GM04503 (cell line): ENCODE measurements at places on chromosomes 3 and 15.

- no peak for DNase-seq
These were observed 33.5 kb upstream of the DCUN1D1 start for GRCh38 chr3:183013856-183014255.

- DNase-seq, result no peak
These were observed 251.0 kb downstream of the RPLP1 start for GRCh38 chr15:69703532-69704187.

- no peak for DNase-seq
These were observed 314.2 kb downstream of the LPP start for GRCh38 chr3:188468196-188468595.

GRCh38 chr15:81887912-81888311 lies 157.9 kb downstream of the MEX3B start:
- DNase-seq, result peak; percentile 27

GRCh38 chr3:71956716-71957115 lies 171.8 kb upstream of the PROK2 start:
- no peak for DNase-seq

DNA sequence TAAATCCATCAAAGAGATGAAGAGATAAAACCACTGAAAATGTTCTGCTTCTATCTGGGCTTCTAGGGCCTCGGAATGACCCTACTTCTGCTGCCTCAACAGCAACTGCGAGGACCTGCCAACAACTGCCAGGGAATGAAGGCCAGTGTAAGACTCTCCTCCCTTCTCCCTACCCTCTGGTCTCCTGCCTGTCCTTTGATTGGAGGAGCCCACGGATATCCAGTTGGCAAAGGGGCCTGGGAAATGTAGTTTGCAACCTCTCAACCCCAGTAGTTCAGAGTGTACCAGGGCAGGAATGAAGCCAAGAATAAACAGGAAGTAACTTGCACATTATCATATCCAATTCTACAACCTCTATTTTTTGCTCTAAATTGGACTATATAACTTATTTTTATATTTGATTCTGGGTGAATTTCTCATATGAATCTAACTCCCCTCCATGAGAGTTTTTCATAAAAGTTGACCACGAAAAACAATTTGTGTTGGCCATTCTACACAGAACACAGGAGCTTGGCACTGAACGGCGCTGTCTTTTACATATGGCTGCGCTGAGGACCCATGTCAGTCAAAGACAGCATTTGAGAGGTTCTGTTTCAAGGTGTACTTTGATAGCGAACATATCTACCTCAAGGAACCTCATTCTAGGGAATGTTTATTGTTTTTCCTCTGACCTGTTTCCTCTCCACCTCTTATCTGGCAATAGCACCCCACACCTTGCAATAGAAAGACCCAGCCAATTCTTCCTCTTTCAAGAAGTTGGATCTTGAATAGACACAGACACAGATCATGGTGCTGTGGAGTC lies 91.1 kb upstream of the RNF7 start:
- DNase-seq, result no peak

GRCh38 chr15:65819563-65819960 lies 27.5 kb upstream of the DENND4A start:
- DNase-seq, result no peak

DNA sequence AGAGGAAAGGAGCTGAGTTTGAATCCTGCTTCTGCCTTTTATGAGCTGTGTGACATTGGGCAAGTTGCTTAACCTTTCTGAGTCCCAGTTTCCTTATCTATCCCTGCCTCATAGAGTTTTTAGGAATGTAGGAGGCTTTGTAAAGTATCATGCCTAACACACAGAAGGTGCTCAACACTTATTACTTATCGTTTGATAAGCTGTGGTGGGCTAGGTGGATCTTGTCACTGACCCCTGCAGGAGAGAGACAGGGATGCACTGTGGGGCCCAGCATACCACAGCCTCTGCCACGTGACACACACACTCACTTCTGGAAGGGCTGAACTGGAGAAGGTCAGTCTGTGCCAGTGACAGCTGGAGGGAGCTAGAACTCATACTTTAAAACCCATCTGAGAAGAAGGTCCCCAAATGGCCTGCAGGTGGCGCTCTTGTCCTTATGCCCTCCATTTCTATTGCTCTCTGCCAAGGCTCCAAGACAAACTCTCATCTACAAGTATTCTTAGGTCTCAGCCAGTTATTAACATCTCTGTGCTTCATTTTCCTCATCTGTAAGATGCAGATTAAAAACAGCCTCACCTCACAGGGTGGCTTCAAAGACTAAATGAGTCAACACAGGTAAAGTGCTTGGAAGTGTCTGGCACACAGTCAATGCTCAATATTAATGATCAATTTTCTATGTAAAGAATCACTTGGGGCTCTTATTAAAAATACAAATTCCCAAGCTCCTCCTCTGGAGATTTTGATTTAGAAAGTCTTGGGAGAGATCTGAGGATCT lies 57.5 kb upstream of the HACD2 start:
- DNase-seq, result peak; percentile 57

GRCh38 chr15:90261811-90262210 lies 3.7 kb upstream of the NGRN start:
- DNase-seq, result no peak

DNA sequence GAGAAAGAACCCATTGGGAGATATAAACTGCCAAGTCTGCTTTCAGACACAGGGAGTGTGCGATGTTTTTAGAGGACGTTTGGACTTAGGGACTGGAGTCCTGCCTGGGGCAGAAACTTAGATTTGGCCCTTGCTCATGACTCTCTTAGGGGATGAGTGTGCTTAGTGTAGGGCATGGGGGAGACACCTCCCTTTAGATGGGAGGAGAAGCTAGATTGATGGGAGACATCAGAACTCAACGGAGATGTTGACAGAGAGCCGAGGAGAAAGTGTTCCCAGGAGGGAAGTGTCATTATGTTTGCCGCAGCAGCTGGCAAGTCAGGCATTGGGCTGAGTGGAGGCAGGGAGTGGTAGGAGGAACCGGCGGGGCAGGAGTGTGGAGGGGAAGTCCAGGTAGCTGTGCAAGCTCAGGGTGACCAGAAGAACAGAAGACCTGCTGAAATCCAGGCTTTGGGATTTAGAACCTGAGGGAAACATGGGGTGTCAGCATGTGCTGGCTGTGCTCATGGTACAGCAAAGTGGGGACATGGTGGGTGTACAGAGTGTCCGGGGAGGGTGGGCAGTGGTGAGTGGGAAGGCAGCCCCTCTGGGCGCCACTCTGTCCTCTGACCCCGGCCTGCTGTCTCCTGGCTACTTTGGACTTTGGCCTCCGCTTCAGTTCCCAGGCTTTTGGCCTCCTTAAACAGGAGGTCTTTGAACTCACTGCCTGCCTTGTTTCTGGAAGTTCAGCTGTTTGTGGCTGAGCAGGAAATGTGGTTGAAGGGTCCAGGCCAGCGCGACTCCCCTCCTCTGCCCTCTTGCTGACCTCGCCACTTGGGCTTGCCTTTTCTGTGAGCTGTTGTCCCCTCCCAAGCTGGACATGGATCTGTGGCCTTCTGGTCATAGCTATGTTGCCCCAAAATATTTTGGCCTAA lies 324.0 kb upstream of the LRRFIP2 start:
- DNase-seq, result no peak

DNA sequence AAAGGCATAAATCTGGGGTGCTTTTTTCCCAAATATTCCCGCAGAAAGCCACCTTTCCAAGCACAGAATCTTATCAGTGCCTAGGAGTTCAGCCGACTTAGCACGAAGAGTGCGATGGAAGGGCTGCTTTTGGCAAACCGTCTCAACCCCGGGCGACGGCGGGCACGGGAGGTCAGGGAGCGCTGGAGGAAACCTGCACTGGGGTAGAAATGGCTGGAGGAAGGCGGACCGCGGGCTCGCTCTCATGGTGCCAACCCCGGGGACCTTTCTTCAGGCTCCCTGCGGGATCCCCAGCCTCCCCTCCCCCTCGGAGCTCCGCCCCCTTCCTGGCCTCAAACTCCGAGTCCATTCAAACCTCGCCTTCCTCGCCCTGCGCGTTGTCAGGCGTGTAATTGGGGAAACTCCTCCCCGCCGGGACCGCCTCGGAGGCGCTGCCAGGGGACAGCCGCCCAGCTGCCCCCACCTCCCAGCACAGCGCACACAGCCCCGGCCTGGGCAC lies at the start of gene GABRG3:
Gene GABRG3, plus strand, starts transcription at position 470 of the 499 bp plus-strand sequence.
- no peak for DNase-seq

DNA sequence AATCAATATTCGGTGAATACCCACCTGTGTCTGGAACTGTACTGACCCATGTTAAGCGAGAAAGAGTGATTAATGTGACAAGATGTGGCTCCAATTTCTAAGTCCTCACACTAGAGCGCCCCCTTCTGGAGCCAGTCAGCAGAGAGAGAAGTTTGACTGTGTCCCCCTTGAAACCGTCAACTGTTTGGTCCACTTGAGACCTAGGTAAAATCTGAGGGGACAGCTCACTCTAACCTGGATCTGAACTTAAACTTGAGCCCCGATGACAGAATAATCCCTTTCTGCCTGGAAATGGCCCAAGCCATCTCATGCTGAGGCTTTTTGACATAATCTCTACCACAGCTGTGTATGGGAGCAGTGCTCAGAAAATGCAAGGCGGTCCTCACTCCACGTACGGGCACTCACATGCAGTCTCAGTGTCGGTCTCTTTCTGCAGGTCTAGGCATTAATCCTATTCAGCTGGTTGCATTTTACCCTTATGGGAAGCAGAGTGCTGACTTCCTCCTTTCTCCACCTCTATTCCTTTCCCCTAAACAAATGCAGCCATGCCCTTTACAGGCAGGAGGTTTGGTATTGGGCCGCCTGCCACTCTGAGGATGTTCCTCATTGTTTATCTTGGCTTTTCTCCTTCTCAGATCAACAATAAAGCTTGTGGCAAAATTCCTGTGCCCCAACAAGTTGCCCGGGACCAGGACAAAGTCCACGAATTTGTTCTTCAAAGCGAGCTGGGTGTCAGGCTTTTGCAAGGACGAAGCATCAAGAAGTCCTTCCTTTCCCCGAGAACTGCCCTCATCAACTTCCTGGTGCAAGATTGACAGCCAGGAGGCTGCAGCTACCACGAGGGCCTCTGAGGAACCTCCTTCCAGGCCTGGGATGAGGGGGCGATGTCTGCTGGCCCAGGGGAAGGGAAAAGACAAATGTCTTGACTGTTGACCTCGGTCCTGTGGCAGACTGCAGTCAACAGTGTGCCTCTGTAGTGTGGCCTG lies 47.5 kb upstream of the LIMD1 start:
- no peak for DNase-seq

GRCh38 chr3:71723452-71724170 lies 1.6 kb downstream of the EIF4E3 start:
- no peak for DNase-seq

DNA sequence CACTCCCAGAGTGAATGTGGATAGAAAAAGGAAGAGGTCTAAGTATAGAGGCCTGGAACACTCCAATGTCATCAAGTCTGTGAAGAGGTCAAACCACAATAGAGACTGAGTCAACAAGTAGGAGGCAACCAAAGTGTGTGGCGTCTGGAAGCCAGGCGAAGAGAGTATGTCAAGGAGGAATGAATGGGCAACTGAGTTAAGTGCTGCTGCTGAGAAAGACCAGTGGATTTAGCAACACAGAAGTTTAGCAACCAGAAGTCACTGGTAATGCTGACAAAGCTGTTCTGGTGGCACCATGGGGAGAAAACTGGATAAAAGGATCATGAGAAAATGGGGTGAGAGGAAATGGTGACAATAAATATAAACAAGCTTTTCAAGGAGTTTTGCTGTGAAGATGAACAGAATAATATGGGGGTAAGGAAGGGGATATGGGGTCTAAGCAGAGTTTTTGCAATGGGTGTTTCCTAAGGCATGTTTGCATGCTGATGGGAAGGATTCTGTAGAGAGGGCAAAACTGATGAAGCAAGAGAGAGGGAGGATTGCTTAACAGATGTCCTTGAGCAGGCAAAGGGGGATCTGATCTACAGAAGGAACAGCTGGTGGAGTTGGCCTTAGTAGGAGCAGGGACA lies 38.4 kb downstream of the PCOLCE2 start:
- DNase-seq, result peak; percentile 90

- no peak for DNase-seq
These were observed 211.9 kb downstream of the CADM2 start for GRCh38 chr3:85170646-85171045.

GRCh38 chr15:60021589-60022378 lies 17.7 kb downstream of the FOXB1 start:
- no peak for DNase-seq

GRCh38 chr15:70493787-70494516 lies 269.4 kb downstream of the UACA start:
- DNase-seq, result no peak

- no peak for DNase-seq
These were observed 374.3 kb downstream of the RBMS3 start for GRCh38 chr3:29655015-29655747.

DNA sequence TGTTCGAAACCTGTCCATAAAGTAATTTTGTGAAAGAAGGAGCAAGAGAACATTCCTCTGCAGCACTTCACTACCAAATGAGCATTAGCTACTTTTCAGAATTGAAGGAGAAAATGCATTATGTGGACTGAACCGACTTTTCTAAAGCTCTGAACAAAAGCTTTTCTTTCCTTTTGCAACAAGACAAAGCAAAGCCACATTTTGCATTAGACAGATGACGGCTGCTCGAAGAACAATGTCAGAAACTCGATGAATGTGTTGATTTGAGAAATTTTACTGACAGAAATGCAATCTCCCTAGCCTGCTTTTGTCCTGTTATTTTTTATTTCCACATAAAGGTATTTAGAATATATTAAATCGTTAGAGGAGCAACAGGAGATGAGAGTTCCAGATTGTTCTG lies 44.4 kb downstream of the AGTR1 start:
- no peak for DNase-seq

DNA sequence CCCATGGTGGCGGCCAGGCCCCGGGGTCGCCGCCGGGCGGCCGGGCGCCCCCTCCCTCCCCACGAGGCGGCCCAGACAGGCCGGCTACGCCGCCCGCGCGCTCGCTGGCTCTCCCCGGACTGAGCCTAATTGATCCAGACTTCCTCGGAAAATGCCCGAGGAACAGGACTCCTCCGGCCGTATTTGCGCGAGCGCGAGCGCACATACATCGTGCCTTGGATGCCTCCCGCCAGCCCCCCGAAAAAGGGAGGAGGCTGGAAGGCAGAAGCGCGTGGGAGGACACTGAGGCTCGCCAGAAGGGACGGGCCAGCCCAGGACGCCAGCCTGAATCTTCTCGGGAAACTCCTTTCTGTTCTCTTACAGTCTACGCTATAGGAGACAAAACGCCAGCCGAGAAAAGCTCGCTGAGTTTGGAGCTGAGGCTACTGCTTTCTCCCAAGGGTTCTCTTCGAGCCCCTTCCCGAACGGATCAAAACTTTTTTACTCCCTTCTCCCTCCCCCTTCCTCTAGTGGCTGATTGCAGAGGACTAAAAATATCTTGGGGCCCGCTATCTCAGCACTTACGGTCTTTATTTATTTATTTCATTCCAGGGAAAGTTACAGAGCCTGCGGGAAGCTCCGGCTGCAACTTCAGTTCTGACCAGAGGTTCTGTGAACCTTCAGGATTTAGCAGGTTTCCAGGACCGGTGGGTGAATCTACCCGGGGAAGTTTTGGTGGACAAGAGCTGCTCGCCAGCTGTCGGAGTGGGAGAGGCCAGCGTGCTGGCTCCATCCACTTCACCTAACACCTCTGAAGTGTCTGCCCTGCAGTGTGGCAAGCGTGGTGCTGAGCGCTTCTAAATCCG lies at the start of gene PDZRN3:
Gene PDZRN3, minus strand, starts transcription at position 121 of the 845 bp plus-strand sequence.
- no peak for DNase-seq
